ENCODE measurements at places on chromosomes 2 and 18.

DNA sequence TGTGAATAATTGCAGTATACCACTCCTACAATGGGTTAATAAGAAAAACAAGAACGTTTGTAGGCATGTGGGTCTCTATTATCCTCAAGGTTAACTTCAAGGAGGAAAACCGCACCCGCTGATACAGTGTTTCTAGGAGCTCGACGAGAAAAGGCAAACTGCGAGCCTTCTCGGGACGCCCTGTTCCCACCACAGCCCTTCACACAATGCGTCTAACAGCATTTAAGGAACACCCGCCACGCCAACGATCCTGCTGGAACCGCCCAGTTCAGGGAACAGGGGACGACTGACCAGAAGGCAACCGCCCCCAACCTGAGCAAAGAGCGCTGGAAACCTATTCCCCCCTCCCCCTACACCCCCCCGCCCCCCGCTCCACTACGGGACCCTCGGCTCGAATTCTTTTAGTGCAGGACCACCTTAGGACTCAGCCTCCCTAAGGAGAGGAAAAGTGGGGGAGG lies 710 bp upstream of the TMSB10 start:
- no peak for DNase-seq

- no peak for DNase-seq
Observed at GRCh38 chr2:24394998-24395397, 34.7 kb upstream of the ITSN2 start.

GRCh38 chr2:224086226-224086914 lies 47.3 kb upstream of the SERPINE2 start:
- peak; percentile 23 for DNase-seq

DNA sequence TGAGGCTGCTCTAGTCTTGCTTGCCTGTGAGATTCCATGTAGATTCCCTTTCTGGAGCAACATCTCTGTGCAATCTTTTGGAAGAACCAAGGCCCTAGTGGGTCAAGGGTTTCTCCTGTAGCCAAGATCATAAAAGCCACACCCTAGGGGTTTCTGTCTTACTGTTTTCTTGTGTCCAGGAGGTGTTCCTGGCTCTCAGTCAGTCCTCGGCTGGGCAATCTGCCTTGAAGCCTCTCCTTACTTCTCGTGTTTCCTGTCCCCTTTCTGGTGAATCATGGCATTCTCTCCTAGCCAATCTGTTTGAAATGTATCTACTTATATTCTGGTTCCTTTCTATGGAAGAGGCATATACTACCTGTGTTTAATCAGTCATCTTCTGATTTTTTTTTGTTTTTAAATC lies 484.8 kb upstream of the UBE2E3 start:
- no peak for DNase-seq

DNA sequence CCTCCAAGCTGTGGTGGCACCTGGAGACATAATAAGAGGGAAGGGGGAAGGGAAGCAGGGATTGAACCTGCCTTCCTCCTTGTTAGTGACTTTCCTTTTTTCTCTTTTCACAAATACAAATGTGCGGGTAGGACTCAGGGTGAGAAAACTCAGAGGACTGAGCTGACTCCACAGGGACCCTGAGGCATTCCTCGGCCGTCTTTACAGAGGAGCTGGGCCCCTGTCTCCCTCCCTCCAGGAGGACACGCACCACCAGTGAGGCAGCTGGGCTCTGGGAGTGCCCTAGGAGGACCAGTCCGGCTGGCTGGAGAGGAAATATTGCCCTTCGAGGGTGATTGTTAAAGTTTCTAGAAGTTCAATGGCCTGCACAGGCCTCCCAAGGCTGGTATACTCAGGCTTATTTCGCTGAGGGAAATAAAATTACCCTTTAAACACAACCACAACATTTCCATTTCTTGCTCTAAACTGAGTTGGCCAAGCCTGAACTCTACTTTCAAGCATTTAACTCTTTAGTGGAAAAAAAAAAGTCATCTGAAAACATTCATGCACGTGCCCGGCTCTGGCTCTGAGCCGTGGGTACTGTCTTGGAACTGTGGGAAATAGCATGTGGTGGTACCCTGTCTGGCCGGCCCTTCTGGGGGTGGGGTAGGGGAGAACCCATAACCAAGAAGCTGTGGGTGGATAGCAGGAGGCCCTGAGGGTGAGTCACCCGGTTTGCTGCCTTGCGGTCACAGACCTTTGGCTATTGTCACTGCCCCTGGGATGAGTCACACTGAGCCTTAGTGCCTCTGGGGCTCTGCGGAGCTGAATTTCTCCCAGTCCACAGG lies 116.0 kb downstream of the COPS8 start:
- DNase-seq: peak; percentile 92

All from smooth muscle cell of the brain vasculature (primary cell).